Panc1 (cell line): ENCODE measurements at places on chromosomes 12 and 14.

DNA sequence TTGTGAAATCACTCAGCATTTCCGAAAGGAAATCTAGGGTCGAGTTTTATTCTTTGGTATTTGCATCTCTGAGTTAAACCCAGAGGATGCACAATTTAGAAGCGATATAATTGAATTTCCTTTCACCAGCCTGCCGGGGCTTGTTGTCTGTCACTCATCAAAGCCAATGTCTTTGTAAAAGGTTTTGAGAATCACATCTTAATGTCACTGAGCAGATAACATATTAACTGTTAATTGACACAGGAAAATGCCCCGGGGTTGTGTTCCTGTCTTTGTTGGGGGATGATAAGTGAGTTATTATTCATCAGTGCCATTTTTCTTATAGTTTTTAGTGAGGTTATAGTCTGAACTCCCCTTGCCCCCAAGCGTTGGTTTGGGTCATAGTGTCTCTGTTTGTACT is 73.4 kb downstream of the DUSP6 start:
- no peak for DNase-seq

GRCh38 chr12:1930803-1931597 is 12.5 kb upstream of the CACNA2D4 start:
- DNase-seq: no peak

GRCh38 chr14:88079624-88080023 is 74.7 kb downstream of the GPR65 start:
- DNase-seq: no peak

GRCh38 chr14:83289896-83290295 is 1756.2 kb upstream of the SEL1L start:
- DNase-seq: no peak

GRCh38 chr12:29286081-29286790 is 94.7 kb downstream of the ERGIC2 start:
- DNase-seq: no peak

DNA sequence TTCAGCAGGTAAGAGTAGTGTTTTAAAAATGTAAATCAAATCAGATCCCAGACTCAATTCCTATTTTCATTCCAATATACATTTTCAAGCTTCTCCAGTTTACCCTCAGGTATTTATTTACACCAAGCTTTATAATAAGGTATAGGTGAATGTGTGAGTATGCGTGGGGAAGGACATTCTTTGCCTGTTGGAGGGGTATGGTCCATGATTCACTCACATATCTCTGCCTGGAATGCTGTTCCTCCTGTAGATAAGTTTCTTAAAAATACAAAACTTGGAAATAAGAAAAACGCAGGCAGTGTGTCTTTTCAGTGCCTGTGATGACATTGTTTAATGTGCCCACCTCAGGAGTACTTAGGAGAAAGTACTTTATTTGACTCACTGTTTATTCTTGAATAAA is 118.6 kb downstream of the CCDC91 start:
- no peak for DNase-seq

- no peak for DNase-seq
Measured at GRCh38 chr12:93571365-93571924, 1.0 kb upstream of the SOCS2 start.

DNA sequence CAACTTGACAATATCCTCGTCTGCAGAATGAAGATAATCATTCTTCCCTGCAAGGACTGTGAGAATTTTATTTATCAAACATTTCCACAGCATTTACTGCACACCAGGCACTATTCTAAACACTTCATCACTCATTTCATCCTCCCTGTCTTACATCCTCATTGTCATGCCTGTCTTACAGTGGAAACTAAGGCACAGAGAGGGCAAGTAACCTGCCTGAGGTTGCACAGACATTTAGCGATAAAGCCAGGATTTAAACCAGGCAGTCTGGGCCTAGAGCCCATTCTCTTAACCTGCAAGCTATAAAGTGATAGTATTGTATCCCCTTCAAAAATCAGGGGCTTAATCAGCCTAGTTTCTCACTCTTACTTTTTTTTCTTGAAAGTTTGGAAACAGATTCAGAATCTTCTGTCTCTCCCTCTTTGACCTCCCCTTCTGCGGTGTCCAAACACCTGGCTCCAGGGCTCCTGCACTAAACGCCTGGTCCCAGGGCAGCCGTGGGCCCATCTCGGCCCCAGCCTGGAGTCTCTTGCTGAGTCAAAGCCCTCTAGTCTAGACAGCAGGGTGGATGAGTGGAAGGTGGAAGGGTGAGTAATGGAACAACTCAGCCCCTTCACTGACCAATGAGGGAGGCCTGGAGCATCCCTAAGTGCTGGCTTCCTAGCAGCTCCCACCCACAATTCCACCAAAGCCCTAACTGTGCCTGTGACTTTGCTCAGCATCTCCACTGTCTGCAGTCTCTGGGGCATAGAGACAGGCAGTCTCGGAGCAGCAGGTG is 12.5 kb downstream of the ISM2 start:
- DNase-seq: no peak

- no peak for DNase-seq
Measured at GRCh38 chr12:108811411-108812180, 45.8 kb downstream of the SSH1 start.

- no peak for DNase-seq
Measured at GRCh38 chr12:29725587-29726320, 58.0 kb downstream of the TMTC1 start.

DNA sequence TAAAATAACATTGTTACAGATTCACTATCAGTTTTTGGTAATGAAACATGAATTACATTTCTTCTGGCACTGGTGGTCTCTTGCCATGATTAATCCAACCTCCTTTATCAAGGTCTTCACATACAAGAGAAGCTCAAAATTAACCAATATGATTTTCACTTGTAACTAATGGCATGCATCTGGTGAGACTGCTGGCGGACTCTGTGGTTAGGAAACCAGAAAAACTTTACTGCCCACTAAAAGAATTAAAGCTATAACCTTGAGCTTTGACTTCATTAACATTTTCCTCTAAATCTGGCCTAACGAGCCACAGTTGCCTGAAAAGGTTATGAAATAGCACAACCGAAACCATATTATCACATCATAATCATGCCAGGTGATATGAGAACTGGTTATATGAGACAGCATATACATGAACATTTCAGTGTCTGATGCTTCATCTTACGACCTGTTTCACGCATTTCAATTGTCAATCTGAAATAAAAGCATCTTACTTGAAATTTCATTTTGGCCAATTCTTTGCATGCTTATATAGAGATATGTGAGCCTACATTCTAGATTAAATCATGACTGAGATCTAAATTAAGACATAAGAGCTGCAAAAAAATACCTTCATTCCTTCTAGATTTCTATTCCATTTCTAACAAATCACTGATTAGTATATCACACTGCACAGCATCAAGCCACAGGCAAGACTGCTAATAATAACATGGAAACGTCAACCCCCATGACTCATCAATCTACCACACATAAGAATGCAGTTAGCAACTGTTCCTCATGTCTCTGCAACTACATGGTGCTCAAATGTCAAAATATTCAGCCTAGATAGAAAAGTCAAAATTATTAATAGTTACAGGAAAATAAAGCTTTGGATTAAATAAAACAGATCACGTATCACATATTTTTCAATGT is 89.3 kb downstream of the OSBPL8 start:
- DNase-seq: no peak

DNA sequence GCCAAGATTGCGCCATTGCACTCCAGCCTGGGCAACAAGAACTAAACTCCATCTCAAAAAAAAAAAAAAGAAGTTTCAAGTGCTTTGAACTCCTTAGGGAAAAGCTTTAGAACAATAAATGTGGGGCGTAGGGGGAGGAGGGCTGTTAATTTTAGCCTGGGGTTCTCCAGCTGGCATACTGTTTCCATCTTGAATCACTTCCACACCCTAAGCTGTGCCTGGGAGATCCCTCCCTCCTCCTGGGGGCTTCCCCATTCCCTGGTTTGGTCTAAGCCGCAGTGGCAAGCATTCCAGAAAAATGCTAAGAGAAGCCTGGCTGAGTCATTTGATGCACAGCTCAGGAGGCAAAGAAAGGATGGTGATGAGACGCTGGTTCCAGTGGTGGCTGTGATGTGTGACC is 2.3 kb upstream of the ZNF384 start:
- no peak for DNase-seq

DNA sequence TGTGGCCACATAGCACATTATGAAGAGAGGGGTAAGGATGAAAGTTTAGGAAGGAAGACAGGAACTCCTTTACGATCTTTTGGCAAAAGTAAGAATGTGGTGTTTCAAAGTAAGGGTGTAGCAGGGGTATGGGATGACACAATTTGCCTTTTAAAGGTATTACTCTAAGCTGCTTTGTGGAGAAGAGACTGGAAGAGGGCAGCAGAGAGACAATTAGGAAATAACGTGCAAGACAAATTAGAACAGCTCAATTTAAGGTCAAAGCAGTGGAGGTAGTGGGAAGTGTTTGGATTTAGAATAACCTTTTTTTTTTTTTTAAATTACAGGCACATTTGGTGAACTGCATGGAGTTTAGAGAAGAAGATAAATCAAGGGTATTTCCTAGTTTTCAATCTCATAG is 342.6 kb downstream of the NOVA1 start:
- no peak for DNase-seq

DNA sequence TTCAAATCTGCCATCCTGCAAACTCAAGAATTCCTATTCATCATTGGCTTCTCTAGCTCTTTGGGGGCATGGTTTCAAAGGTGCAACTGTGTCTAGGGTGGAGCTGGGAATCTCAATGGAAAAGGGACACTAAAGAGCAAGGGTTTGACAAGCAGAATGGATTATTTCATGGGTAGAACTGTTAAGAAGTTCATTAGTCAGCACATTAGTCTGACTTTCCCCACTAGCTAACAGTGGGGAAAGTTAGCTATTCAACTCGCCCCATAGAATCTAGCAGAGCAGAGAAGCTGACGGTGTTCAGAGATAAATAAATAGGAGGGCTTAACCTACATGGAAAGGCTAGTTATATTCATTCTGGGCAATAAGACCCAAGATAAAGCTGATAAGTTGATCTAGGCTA is 153.9 kb downstream of the EMP1 start:
- no peak for DNase-seq

DNA sequence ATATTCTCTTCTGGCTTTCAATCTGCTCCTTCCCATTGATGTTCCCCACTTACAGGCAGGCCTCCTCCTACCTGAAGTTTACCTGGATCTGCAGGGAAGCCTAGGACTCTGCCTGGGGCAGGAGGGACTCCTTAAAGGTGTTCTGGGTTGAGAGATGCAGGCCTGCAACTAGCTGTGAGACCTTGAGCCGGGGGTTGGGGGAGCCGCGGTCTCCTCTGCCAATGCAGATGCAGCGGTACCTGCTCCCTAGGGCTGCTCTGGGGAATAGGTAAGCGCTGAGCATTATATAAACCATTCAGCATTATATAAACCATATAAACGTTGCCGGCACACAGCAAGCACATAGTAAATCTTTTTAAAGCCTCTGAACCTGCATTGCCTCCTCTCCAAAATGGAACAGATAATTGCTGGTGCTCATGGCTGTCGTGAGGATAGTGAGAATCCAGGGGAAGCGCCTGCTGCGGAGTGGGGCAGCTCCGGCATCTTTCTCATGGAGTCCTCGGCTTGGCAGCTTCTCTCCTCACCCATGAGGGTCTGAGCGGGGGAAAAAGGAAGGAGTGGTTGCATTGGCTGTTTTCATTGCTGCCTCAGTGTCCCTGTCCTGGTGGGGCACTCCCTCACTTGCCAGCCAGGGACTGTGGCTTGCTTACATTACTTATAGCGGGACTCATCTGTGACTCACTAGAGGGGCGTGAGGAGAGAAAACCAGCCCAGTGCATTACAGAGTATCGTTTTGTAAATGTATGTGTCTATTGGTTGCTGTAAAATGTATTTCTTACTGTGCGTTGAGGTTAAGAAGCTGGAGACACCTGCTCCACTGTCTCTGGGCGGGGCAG is 12.5 kb upstream of the KRT80 start:
- DNase-seq: no peak

DNA sequence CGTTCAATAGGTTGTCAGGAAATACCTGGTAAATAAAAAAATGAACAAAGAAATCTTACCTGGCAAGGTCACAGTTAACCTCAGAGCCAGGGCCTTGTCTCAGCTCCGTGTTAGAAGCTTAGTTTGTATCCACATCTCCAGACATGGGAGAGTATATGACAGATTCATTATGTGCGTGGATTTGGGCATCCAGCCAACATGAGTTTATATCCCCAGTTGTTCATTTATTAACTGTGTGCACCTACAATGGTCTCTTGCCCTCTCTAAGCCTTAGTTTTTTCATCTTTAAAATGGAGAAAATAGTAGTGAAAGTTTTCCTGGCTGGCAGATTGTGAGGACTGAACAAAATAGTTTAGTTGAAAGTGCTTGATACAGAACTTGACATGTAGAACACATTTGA is 437.8 kb downstream of the NPAS3 start:
- no peak for DNase-seq

DNA sequence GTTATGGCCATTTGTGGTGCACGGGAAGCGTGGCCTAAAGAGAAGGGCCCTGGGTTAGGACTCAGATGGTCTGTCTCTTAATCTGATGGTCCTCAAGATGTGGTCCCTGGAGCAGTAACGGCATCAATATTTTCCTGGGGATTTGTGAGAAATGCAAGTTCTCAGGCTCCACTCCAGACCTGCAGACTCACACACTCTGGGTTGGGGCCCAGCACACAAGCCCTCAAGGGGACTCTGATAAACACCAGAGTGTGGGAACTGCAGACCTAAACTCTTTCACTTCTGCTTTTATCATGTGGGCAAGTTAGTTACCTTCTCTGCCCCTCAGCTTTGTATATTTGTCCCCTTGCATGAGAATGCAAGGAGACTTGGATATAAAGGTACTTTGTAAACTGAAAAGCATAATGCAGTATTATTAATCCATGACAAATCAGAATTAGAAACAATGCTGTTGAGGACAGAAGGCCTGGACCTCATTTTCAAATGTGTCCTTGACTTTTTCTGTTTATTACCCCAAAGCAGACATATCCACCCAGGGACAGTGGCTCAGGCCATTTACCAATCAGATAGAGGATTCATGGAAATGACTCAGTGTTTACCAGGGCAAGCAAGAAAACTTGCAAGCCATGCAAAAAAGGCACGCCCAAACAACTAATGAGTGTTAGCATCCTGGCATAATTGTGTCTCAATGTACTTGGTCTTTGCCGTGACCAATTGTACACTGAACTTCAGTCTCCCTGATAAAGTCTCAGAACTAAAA is 157.0 kb downstream of the ASCL1 start:
- DNase-seq: no peak

GRCh38 chr12:65535946-65536345 is 257.5 kb downstream of the MSRB3 start:
- no peak for DNase-seq

DNA sequence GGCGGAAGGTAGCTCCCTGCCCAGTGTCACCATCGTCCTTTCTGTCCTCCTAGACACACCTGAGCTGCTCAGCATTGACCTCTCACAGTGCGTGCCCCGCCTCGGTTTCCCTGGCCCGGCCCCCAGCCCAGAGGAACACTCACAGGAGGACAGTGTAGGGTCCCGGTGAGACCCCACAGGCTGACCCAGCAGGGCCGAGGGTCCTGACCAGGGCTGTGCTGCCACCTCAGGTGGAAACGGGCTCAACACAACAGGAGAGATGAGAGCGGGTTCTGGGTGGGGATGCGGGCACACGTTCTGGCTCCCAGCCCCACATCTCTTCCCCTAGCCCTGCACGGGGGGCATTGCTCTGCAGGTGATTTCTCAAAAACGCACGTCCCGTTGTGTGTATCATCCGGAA is 98.1 kb downstream of the PIWIL1 start:
- DNase-seq: no peak
